ENCODE measurements at places on chromosomes 7 and 10. TPM values are rescaled to one million over a fixed set of nuclear protein-coding genes. Genes with fewer than 3 reads are reported as not detected.

- no peak for DNase-seq
Measured at GRCh38 chr7:129767120-129768015, 155.8 kb downstream of the NRF1 start.

LRIT1 gene
- polyA plus RNA-seq = not detected

VSTM4 gene
- polyA plus RNA-seq = 4.4 TPM

STAMBPL1 gene
- polyA plus RNA-seq = 29.8 TPM

C10orf67 gene
- 0.10 TPM for polyA plus RNA-seq

DNA sequence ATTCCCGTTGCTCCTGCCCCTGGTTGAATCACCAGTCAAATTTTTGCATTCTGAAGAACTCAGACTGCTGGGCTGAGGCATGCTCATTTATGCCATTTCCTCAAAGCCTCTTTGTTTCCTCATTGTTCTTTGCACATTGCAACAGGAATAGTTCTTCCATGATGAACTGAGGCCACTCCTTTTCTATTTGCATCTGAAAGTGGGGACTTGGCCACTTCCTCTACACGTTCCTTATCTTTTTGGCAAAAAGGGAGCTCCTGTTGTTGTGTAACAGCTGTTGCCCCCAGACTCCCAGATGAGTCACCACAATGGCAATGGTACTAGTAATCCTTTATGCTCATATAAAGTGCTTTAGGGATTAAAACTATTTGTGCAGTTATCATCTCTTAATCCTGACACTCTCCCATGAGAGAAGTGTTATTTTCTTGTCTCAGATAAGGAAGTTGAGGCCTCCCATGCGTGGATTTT, 20.1 kb upstream of the ITPRID1 start:
- DNase-seq = no peak

- no peak for DNase-seq
Measured at GRCh38 chr7:116552602-116553001, 27.8 kb downstream of the CAV1 start.

DNA sequence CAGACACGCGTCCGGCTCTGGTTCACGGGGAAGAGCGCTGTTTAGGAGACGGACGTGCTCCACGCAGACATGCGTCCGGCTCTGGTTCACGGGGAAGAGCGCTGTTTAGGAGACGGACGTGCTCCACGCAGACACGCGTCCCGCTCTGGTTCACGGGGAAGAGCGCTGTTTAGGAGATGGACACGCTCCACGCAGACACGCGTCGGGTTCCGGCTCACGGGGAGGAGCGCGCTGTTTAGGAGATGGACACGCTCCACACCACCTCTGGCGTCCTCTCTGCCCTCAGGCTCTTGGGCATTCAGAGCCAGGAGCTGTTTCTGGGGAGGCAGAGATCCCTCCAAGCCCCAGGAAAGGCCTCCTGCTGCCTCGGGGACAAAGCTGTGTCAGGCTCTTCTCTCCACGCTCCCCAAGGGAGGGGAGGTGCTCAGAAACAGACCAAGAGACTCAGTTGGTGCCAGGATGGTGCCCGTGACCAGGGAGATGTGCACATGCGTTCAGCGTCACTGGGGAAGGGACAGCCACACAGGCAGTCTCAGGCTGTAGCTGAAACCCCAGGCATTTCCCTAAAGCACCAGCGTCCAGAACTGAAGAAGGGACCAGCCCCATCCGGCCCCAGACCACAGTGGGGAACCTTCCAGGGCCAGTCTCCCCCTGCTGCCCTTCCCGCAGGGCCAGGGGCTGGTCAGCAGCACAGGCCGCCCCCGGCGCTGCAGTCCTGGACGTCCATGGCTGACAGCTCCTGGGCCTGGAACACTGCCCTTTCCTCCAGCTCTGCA, 175.6 kb downstream of the ELFN1 start:
- DNase-seq = no peak

TRIM24 gene
- 5.4 TPM for polyA plus RNA-seq

PILRA gene
- 0.27 TPM for polyA plus RNA-seq

- no peak for DNase-seq
Measured at GRCh38 chr7:46982928-46983327, 599.0 kb downstream of the TNS3 start.

DNA sequence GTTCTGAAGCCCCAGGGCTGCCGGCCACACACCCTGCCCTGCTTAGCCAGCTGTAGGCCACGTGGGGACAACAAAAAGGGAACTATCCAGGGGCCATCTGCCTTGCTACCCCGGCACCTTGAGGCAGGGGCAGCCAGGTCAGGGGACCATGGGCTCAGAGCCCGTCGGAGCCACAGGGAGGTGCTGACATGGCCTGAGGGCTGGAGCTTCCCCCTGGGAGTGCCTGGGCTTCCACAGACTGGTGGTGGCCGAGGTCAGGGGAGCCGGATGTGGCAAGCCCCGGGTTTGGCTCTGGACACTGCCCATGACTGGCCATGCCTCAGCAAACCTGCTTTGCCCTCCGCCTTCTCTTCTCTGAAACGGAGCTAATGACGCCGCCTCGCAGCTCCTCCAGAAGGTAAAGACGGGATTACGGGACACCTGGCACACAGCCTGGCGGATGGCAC, 178.5 kb downstream of the EBF3 start:
- no peak for DNase-seq

SLC26A5 gene
- polyA plus RNA-seq = not detected

VAX1 gene
- polyA plus RNA-seq = 0.23 TPM
